ENCODE measurements at places on chromosomes 3 and 15.

DNA sequence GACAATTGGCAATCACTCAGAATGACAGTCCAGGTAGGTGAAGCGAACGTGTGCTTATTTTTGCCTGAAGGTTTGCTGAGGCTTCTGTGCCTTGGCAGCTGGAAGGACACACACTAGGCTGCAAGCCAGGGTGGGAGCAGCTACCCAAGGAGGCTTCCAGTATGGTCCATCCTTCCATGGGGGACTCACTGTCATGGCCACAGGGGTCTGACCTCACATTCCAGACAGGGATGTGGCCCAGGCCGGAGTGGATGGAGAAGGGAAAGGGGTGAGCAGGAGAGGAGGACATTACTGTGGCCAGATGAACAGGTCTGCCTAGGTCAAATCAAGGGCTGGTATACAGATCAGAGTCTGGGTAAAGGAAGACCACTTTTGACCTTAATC, 247.7 kb downstream of the ADAMTS17 start:
- DNase-seq = no peak

GRCh38 chr3:159629329-159630084, 359.1 kb upstream of the IL12A start:
- DNase-seq = no peak

DNA sequence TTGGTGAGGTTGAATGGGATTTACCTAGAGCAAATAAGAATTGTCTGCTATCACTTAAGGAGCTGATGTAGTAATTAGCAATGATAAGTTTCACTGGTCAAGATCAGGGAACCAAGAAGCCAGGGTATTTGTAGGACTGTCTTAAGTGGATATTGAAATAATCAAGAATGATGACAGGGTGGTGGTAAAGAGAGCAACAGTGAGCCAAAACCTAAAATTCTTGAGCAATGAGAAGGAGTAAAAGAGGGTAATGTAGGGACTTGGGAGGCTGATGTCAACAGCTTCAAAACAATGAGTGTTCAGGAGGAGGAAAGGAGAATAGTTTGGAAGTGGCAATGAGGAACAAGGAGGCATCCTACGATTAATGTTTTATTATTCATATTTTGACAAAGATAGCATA, 31.5 kb upstream of the SLC2A2 start:
- DNase-seq = no peak

GRCh38 chr15:31202953-31203352, 101.4 kb upstream of the TRPM1 start:
- DNase-seq = no peak

GRCh38 chr3:193884652-193885051, 251.3 kb upstream of the HES1 start:
- no peak for DNase-seq

- no peak for DNase-seq
These were observed 527.9 kb upstream of the MDFIC2 start for GRCh38 chr3:70840106-70840870.

DNA sequence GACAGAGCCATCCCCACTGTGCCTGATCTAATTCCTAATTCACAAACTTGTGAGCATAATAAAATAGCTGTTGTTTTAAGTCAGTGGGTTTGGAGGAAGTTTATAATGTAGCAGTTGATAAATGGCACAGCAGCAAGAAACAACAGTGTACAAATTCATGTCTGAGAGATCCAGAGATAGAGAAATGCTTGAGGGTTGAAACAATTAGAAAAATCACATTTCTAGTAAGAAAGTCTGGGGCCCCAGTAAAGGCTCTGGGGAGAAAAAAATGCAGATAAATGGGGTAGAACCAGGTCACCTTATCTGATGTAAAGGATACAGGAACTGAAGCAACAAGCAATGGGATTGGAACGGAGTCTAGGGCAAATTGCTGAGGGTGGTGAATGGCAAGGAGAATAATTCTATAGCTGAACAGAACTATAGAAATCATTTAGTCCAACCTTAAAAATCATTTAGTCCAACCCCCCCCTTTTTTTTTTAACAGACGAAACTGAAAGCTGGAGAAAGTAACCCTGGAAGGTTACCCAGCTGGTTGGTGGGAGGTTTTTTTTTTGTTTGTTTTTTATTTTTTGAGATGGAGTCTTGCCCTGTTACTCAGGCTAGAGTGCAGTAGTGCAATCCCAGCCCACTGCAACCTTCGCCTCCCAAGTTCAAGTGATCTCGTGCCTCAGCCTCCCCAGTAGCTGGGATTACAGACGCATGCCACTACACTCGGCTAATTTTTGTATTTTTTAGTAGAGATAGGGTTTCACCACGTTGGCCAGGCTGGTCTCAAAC, 14.3 kb upstream of the SHQ1 start:
- DNase-seq = no peak

GRCh38 chr3:39262846-39263245, 17.0 kb downstream of the CX3CR1 start:
- no peak for DNase-seq

- DNase-seq = no peak
These were observed 14.2 kb upstream of the SLC25A36 start for GRCh38 chr3:140927279-140928069.

DNA sequence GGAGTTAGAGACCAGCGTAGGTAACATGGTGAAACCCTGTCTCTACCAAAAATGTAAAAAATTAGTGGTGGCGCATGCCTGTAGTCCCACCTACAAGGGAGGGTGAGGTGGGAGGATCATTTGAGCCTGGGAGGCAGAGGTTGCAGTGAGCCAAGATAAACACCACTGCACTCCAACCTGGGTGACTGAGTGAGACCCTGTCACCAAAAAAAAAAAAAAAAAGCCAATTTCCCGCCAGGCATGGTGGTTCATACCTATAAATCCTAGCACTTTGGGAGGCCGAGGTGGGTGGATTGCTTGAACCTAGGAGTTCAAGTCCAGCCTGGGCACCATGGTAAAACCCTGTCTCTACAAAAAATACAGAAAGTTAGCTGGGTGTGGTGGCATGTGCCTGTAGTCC, 6.9 kb downstream of the CNOT10 start:
- DNase-seq = no peak

GRCh38 chr3:194148383-194148782, 12.4 kb downstream of the HES1 start:
- DNase-seq = no peak

DNA sequence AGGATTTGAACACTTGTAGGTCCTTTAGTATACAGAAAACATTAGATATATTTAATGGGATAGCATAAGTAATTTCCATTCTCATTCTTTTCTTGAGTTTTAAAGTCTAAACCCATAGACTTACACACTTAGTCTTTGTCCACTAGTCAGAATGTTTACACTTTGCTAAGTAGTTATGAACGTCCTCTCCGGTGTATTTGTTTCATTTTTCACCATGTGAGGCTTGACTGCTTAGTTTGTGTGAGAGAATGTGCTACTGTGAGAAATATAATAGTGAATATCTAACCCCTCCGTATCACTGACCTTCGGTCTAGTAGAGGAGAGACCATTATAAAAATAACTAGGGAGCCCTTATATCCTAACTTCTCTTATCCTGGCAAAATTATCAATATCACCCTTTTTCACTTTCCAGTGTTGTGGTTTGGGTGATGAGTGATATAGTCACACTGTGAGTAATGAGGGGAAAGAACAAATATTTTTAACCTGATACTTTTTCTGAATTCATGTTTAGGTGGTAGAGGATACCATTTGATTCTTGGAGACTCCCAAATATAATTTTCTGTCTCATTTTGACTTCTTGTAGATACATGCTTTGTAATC, 122.4 kb downstream of the UBE2E2 start:
- DNase-seq = no peak

- DNase-seq = no peak
These were observed 73.7 kb downstream of the RAB7A start for GRCh38 chr3:128799653-128800052.

- DNase-seq = no peak
These were observed 418.3 kb downstream of the OTOL1 start for GRCh38 chr3:161914703-161915417.

- DNase-seq = no peak
These were observed 16.0 kb upstream of the ADIPOQ start for GRCh38 chr3:186826410-186826975.

- no peak for DNase-seq
These were observed 50.3 kb downstream of the LSM3 start for GRCh38 chr3:14228681-14229470.

- no peak for DNase-seq
These were observed 547 bp upstream of the PCCB start for GRCh38 chr3:136249593-136249992.

DNA sequence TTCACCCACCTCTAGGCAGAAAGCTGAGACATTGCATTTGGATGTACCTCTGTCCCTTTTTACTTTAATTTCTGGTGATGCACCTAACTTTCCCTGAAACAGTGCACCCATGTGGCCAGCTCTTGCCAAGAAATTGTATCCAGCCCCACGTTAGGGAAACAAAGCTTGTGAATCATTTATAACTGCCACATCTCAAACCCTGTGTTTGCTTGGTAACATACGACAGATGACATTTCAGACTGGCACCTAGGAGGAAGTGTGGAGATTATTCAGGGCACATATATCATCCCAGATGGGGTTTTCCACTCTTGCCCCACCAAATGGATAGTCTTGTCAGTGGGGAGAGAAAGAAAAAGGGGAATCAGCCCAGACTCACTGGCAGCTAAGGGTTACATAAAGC, 2.1 kb downstream of the CYB561D2 start:
- no peak for DNase-seq

DNA sequence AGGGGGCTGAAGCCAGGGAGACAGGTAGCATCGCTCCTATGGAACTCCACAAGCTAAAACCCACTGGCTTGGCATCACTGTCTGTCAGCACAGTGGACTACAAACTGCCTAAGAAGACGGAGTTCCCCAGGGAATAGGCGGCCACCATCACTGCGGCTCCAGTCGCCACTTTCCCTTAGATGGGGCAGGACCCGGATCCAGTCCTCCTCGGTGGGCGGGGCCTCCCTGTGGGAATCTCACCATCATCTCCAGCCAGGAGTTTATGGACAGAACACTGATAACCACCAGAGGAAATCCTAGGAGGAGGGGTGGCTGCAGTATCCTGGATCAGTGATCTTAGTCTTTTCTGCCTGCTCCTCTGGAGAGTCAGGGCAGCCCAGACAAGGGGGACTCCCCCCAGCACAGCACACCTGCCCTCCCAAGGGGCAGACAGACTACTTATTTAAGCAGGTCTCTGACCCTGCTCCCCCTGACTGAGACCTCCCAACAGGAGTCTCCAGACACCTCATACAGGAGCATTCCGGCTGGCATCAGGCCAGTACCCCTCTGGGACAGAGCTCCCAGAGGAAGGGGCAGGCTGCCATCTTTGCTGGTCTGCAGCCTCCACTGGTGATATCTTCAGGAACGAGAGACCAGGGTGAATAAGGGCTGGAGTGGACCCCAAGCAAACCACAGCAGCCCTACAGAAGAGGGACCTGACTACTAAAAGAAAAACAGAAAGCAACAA, 435.6 kb upstream of the RASGRP1 start:
- no peak for DNase-seq

- no peak for DNase-seq
These were observed 35.2 kb upstream of the SIAH2 start for GRCh38 chr3:150798122-150798618.

DNA sequence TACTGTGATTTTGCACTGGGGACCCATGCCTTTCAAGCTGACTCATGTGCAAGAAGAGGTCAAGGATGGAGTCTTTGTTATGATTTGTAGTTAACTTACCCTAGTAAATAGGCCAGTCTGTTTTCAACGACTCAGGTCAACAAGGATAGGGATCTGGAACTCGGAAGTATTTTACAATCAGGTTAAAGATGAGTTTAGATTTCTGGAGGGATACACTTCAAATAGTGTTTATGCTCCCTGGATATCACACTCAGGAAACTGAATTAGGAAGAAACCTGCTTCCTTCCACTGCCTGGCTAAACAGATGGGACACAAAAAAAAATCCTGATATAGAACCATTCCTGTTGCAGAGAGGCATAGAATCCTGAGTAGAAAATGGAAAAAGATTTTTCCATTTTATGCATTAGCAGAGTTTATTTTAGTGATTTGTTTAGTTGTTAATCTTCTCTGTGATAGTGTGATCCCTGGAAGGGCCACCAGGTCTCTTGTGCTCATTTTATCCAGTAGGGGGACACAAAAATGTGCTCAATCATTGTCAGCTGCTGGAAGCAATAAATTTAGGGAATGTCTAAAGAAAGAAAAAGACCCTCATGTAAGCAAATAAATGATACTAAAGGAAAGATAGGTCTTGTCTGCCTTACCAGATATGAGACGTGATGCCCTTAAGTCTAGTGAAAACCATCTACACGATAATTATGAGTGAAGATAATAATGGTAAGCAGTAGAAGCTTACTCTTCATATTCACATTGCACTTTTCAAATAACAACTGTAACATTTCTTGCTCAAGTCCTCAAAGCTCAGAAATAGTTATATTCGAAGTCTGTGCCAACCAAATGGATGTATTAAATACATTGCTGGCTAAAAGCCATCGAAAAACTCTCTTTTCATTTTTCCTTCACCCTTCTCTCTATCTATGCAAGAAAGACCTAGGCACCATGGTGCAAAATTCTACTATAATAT, 452.1 kb upstream of the KCNMB2 start:
- no peak for DNase-seq

GRCh38 chr3:33577588-33577987, 137.4 kb upstream of the UBP1 start:
- DNase-seq = no peak

- DNase-seq = no peak
These were observed 38.6 kb downstream of the RFTN1 start for GRCh38 chr3:16474920-16475319.

GRCh38 chr3:14461748-14462324, 59.4 kb downstream of the SLC6A6 start:
- no peak for DNase-seq

GRCh38 chr3:121951291-121951919, 57.2 kb downstream of the SLC15A2 start:
- DNase-seq = no peak

DNA sequence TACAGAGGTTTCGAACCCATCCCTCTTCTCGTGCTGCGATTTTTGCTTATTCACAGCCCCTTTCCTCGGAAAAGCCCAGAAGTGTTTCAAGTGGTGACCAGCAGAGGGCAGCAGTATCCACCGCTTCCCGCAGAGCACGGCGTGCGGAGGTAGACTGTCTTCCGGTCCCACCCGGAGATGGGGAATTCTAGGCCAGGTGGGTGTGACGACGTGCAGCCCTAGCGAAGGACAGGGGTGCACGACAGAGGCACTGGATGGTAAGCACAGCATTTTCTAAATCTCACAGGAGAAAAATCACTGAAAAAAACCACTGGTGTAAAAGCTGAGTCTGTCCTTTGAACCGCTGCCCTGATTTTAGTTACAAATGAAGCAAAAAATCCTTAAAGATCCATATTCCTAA, 7.4 kb upstream of the PSMD6 start:
- DNase-seq = no peak

DNA sequence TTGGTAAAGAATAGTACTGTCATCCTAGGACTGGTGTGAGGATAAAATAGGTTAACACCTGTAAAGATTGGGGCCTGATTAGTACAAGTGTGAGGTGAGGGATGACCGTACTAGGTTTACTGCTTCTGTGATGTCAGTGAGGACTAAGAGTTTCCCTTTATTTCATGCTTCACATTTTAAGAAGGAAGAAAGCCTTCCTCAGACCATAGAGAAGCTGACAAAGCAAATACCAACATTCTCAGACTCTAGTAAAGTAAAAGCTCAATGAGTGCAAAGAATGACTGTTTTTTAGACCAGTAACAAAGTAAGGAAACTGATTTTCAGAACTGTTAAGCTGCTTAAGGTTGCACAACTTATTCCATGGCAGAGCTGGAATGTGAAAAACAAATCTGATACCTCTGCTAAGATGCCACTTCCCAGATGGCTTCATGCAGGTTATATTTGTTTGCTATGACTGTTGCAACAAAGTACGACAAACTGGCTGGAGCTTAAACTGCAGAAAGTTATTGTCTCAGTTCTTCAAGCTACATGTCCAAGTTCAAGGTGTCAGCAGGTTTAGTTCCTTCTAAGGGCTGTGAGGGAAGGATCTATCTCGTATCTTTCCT, 354.9 kb downstream of the RSL24D1 start:
- no peak for DNase-seq
